A172 (cell line): ENCODE measurements at places on chromosomes 7 and 10.

GRCh38 chr7:141490474-141490873 lies 60.7 kb upstream of the AGK start:
- no peak for DNase-seq

DNA sequence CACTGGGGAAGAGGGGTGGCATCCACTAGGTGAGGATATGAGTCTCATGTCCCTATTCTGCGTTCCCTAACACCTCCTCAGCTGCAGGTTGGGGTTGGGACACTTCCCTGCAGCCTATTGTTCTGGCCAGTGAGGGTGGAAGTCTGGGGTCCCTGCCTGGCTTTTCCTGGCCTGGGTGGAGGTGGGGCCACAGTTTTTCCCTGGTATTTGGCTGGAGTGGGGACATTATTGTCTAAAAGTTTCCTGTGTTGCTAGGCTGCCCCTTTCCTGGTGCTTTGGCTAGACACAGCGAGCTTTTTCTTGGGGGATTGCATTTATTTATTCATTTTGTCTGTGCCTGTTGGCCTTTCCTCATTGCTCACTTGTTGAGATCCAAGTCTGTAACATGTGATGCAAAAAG lies 559.5 kb upstream of the IGFBP3 start:
- no peak for DNase-seq

DNA sequence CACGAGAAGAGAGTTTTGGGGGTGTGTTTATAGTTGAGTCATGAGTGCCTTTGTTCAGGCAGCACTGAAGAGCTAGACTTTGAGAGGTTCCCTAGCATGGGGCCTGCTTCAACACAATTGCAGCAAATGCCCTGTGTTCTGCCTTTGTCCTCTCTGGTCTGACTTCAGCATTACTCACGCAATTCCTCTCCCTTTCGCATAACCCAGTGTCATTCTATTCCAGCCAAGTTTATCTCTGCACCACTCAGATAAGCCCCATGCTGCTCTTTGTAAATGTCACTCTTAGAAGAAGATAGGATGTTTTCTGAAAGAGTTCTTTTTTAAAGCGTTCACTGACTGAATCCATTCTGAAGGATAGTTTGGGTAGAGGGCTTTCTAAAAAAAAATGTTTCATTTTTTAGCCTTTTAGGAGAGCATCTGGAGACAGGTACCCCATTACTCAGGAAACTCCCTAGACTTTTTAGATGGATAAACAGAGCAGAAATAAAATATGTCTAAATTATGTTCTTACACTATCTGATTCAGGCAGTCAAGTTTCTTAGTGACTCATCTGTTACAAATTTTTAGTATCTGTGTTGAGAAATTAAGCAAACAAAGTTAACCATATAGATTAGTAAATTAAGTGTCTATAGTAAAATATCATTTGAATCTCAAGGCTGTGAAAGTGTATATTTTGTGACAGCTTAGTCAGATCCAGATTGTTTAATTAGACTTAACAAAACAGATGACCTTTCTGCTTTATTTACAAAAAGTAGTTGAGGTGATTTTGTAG lies 318.5 kb downstream of the GPR158 start:
- peak; percentile 96 for DNase-seq

DNA sequence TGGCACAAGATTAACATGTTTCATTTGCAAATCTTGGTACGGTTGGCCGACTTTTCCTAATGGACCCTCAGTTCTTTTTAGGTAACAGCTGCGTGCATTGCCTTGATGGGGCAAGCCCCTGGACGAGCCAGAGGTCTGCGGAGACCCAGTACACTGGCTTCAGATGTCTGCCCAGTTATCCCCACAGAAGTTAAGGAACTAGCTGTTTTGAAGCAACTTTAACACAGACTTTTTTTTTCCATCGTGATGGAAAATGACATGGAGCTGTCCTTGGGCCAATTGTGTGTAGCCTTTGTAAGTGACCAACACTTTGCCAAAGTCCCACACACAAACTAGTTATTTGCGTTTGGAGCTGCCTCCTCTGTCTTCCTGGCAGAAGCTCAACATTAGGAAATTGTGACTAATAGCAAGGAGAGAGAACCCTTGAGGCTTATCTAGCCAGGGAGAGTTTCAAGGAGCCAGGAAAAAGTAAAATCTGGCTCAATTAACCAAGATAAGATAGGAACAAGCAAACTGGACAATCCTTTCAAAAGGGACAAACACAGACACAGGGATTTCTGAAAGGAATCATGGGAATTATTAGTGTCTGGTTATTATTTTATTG lies 99.6 kb upstream of the BMPER start:
- peak; percentile 60 for DNase-seq

- DNase-seq, result no peak
Observed at GRCh38 chr7:157464111-157464970, 127.5 kb downstream of the DNAJB6 start.

GRCh38 chr10:23694446-23694920 lies 255.6 kb downstream of the OTUD1 start:
- no peak for DNase-seq

DNA sequence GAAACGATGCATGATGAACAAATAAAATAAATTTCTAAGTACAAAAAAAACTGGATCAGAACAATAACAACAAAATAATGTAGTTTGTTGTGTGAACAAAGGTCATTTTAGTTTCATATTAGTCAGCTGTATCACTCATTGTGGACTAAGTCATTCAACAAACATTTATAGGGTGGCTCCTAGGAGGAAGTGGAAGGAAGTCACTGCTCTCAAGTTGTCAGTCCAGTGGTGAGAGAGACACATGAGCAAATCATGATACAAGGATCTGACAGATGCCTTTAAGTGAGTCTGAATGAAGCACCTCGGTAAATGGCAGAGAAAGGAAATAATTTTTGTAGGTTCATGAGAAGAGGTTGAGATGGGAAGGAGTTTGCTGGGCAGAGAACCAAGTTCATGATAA lies 56.8 kb downstream of the EPDR1 start:
- DNase-seq, result no peak

DNA sequence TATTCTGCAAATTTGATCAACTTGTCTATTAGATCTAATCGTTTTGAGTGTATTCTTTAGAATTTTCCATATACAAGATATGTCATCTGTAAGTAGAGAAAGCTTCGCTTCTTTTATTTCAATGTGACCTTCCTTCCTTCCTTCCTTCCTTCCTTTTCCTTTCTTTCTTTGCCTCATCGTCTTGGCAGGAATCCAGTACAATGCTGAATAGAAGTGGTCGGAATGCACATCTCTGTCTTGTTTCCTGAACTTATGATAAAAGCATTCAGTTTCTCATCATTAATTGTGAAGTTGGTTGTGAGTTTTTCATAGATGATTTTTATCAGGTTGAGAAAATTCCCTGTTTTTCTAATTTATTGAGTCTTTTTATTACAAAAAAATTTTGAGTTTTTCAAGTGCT lies 300.7 kb upstream of the ZNF32 start:
- no peak for DNase-seq

DNA sequence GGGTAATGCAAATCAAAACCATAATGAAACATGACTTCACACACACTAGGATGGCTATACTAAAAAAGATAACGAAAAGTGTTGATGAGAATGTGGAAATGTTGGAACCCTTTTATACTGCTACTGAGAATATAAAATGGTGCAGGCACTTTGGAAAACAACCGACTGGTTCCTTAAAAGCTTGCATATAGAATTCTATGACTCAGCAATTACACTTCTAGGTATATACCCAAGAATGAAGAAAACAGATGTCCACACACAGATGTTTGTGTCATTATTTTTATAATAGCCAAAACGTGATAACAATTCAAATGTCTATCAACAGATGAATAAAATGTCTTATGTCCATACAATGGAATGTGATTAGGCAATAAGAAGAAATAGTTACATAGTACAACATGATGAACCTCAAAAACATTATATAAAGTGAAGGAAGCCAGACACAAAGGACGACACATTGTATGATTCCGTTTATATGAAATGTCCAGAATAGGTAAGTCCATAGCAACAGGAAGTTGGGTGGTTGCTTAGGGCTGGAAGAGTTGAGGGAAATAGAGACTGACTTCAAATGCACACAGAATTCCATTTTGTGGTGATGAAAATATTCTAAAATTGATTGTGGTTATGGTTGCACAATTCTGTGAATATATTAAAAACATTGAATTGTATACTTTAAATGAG lies 148.3 kb upstream of the PHYHIPL start:
- no peak for DNase-seq

DNA sequence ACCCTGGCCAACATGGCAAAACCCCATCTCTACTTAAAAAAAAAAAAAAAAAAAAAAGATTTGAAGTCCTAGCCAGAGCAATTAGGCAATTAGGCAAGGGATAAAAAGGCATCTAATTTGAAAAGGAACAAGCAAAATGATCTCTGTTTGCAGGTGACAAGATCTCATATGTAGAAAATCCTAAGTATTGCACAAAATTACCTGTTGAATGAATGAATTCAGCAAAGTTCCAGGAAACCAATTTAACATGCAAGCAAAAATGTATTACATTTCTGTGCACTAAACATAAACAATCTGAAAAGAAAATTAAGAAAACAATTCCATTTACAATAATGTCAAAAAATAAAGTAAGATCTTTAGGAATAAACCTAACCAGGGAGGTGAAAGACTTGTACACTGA lies 5.2 kb downstream of the PILRB start:
- DNase-seq, result no peak

GRCh38 chr7:136890399-136890798 lies 21.9 kb downstream of the CHRM2 start:
- DNase-seq, result peak; percentile 3

DNA sequence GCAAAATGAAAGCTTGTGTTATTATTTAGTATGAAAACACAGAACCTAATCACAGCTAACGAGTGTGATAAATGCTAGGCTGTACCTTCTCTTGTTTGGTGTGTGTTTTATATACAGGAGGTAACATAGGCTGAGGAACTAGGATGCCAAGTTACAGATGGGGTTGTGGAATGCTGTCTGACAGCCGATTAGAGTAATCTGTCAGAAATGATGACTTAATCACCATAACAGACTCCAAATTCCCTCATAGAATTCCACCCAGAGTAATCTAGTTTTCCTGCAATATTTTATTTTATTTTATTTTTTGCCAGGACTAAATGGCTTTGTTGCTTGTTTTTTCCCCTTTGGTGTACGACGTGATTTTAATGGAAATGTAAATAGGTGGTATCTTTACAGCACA lies 221.2 kb downstream of the CELF2 start:
- no peak for DNase-seq

GRCh38 chr10:116088985-116089384 lies 184.0 kb downstream of the GFRA1 start:
- DNase-seq, result no peak

DNA sequence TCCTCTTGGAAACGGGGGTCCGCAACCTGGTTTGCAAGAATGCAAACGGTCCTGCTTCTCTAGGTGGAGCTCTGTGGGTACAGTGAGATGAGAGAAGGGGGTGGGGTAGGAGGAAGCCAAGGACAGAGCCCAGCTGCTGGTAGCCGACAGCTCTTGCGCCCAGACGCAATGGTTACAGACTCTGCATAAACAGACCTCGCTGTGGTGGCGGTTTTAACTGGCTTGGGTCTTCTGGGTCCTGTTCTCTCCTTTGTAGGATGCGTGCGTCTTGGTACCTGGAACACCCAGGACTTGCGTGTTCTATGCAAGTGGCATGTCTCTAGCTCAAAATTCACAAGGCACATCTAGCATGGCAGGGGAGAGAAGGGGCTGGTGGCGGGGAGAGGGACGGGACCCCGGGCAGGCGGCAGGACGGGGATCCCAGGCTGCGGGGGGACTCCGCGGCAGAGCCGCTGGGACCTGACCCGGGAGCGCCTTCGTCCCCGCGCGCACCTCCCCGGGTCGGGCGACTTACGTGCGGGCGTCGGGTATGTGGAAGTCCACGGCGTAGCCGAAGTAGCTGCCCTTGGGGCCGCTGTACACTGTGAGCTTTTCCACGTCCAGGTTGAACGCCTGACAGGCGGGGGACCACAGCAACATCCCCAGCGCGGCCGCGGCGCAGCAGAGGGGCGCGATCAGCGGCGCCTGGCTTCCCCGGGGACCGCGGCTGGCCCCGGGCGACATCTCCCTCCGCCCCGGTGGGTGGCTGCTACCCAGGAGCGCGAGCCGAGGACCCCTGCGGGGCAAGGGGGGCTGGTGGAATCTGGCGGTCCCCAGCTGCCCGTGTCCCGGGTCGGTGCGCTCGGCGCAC lies 448 bp downstream of the ITGA8 start:
- DNase-seq, result no peak

- DNase-seq, result no peak
Observed at GRCh38 chr10:132006966-132007365, 25.2 kb upstream of the BNIP3 start.

- no peak for DNase-seq
Observed at GRCh38 chr7:111255576-111255975, 164.6 kb downstream of the LRRN3 start.

DNA sequence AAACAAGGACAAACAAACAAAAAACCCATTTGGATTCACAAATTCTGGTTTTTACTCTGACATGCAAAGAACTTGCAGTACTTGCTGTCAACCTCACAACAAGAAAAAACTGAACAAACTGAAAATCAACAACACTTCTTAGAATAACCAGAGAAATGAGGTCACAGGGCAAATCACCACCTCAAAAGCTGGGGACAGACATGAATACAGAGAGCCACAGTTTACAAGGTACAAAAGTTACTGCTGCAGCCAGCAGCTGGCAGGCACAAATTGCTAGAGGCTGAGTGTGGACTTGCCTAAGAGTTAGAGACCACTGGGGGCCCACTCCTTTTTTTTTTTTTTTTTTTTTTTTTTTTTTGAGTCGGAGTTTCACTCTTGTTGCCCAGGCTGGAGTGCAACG lies 15.0 kb upstream of the RNF32 start:
- DNase-seq, result no peak

GRCh38 chr7:90713628-90714027 lies 117.5 kb downstream of the CDK14 start:
- no peak for DNase-seq

DNA sequence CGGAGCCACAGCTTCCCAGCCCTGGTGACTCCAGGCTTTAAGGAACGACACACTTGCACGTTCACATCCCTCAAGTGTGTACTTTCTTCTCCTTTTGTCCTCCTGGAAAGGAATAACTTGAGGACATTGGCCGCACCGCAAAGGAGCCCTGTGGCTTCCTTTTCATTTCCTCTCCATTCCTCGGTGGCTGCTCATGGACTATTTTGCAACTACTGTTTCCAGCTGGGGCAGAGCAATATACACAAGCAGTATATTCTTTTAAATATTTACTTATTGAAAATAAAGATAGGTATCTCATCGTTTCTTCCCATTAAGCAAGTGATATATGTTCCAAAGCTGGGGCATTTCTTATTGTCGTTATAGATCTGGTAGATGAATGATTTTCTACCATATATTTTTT lies 97.2 kb upstream of the LYZL1 start:
- DNase-seq, result no peak

DNA sequence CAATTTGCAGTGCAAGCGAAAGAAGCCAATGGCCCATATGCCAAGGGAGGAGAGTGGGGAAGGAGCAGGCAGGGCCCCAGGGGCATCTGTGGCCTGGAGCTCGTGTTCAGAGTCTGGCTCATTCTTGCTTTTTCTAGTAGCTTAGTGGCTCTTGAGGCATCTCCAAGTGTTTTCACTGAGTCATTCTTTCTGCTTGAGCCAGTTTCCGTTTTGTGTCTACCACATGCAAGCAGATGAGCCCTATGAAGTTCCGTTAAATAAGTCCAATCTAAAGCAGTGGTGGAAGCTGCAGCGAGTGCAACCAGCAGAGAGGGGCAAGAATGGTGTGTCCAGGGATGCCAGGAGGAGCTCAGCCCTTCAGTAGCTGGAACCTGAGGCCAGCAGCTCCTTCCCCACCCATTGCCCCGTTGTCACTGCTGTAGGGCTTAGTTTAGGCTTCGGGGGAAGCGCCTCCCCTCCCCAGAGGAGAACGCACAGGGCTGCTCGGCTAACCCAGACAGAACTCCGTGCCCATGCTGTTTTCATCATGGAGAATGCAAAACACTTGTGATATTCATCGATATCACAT lies 57.4 kb upstream of the EBF3 start:
- no peak for DNase-seq
